ENCODE measurements at places on chromosomes 7 and 10.

DNA sequence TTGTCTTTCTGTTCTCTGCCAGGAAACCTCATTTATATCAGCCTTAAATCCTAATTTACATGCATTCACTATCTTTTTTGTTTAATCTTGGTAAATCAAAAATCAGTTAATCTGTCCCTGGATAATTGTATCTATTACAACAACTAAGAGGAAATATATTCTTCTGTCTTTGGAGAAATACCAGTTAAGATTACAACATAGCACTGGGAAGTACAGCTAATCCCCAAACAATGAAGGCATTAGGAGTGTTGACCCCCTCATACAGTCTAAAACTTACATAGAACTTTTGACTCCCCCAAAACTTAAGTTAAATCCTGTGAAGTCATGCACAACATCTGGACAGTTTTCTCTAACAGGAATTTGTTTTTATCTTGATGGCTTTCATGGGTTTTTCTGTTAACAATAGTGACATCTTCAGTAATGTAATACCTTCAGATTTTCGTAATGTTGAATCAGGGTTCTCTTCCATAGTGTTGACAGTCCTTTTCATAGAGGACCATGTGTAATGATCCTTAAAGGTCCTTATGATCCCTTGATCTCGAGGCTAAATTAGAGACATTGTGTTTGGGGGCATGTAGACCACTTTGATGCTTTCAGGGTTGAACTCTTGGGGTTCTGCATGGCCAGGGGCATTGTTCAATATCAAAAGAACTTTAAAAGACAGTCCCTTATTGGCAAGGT is 24.1 kb upstream of the ABCC2 start:
- no peak for DNase-seq

GRCh38 chr7:34222722-34223121 is 317.4 kb downstream of the BMPER start:
- no peak for DNase-seq

DNA sequence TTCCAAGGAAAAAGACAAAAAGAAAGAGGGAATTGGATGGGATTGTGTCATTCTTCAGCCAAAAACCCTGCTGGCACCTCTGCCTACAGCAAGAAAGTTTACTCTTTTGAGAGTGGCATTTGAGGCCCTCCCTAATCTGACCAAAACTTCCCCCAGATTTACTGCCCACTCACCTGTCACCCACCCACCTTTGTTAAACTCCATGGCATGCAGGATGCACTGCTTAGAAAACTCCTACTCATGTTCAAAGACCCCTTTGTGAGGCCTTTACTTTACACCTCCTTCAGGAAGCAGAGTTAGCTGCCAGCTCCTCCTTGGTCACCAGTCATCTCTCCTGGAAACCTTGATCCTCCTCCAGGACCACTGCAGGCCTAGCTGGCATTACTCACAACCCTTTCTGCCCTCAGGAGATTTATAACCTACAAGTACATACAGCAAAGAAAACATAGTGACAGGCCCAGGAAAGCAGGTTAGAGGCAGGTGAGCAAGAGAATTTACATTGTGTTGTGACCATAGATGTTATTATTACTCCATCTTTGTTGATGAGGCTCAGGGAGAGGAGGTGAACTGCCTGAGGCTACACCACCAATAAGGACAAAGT is 10.3 kb upstream of the PLAC9 start:
- DNase-seq: no peak

DNA sequence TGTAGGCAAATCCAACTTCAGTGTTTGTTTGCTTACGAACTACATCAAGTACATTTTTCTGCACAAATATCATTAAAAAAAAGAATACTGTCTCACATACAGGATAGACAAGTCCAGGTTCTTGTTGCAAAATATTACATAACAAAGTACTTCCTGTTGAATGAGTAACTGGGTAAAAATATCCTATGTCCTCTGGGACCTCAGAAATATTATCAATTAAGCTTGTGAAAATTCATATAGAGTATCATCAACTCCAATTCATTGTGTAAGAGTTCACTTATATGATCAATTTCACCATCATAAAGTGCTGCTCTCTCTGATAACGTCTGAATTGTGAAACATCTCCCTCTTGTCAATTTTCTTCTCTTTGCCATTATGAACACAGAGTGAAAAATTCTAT is 22.6 kb downstream of the HERC4 start:
- DNase-seq: no peak

DNA sequence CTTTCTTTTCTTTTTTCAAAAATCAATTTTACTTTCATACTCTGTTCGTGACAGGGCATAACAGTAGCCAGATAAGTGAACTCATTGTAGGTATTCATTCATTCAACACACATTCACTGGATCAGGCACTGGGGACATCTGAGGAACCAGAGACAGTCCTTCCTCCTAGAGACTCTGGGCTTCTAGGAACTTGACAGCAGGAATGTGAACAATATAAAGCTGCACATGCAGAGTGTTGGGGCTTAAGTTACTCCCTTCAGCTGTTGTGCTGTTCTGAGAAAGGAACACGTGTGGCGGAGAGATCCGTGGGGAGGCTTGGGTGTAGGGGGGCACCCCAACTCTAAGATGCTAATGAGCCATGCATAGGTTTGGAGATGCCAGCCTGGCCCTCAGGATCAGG is 120.4 kb downstream of the PKD1L1 start:
- DNase-seq: no peak

- DNase-seq: no peak
Observed at GRCh38 chr10:117373823-117374505, 1.3 kb downstream of the PDZD8 start.
